ENCODE measurements at places on chromosomes 2 and 18. TPM values are rescaled to one million over a fixed set of nuclear protein-coding genes. Genes with fewer than 3 reads are reported as not detected.
A peak's percentile ranks its signal among the peaks of the same experiment; 100 is the strongest.

- DNase-seq, result no peak
- H3K36me3 ChIP-seq, result no peaks in the 10 kb centered on the region
- H3K4me1 ChIP-seq, result no peaks in the 10 kb centered on the region
- H3K27ac ChIP-seq, result no peak overlapping the region
- H3K4me3 ChIP-seq, result no peak overlapping the region
Observed at GRCh38 chr2:127577503-127577902, 42.0 kb downstream of the MYO7B start.

- no peak overlapping the region for H3K4me3 ChIP-seq
- H3K27ac ChIP-seq, result no peak overlapping the region
- DNase-seq, result no peak
- H3K4me1 ChIP-seq, result no peaks in the 10 kb centered on the region
- no peaks in the 10 kb centered on the region for H3K36me3 ChIP-seq
Observed at GRCh38 chr2:149119368-149119767, 80.9 kb downstream of the LYPD6B start.

DNA sequence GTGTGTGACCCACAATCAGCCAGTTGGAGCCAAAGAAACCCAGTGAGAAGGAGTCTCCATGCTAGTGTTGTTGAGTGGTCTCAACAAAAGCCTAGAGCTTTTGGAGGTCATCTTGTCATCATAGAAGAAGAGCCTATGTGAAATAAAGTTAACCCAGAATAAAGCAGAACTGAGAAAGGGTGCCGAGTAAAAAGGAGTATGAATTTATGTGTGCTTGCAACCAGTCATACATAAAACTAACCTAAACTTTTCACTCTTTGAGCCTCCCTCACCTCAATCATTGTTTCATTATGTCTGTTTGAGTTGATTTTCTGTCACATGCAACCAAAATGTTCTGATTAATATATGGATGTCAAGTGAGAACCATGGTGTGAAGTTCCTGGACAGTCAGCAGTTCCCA, 599.3 kb upstream of the ZEB2 start:
- no peaks in the 10 kb centered on the region for H3K4me1 ChIP-seq
- no peak overlapping the region for H3K27ac ChIP-seq
- no peaks in the 10 kb centered on the region for H3K36me3 ChIP-seq
- no peak for DNase-seq

GRCh38 chr2:61898810-61899209, 6.7 kb upstream of the COMMD1 start:
- DNase-seq, result no peak

DNA sequence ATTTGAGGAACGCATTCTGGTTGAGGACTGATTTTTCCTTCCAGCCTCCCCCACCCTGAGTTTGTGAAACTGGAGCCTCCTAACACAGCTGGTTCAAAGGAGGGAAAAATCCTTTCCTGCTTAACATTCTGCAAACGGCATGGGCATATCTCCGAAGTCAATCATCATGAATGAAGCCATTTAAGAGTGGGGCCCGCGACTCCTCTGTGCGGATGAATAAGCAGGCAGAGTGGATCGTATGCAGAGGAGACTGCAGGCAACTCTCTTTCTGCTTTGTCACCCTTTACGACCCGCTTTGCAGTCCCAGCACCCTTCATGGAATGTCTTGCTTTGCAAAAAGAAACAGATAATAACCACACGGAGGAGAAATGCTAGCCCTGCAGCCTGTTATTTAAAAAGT, 305.2 kb downstream of the CLIP4 start:
- no peak overlapping the region for H3K27ac ChIP-seq
- DNase-seq, result no peak
- H3K36me3 ChIP-seq, result no peaks in the 10 kb centered on the region

The KCNF1 gene
- not detected for total RNA-seq

GRCh38 chr2:221189431-221190067, 382.6 kb downstream of the EPHA4 start:
- no peak overlapping the region for H3K27ac ChIP-seq
- no peak for DNase-seq
- no peaks in the 10 kb centered on the region for H3K27me3 ChIP-seq
- H3K36me3 ChIP-seq, result no peaks in the 10 kb centered on the region
- H3K4me3 ChIP-seq, result no peak overlapping the region

The STARD6 gene
- total RNA-seq, result not detected

The CDH20 gene
- total RNA-seq, result not detected

The SLC11A1 gene
- total RNA-seq, result 0.26 TPM

DNA sequence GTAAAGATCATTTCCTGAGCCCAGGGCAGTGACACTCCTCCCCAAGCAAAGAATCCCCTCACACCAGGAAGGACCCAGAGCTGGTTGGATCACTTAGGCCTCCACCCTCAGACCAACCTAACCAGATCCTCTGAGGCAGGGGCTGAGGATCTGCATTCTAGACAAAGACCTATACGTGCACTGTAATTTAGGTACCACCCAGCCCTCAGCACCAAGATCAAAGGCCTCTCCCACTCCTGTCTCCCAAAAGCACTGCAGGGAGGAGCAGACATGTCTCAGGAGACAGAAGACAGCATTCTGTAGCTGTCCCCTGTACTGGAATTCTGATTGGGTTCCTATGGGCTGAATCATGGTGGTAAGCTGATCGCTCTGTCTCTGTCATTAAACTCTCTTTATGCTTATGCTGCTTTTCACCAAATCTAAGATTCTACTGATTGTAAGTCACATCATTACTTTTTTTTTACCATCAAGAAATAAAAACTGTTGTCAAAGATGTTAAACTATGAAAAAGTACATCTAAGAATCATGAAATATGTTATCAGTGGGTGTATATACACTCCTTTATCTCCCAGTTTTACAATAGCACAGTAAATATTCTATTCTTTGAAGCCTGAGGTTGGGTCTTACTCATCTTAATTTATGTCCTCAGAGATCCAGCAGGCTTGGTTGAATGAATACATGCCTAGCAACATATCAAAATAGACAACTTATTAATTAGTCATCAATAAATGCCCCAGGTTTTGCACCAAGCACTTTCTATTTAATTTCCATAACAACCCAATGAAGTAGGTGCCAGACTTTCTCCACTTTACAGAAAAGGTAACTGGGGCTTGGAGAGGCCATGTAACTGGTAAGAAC, 28.3 kb downstream of the MCFD2 start:
- H3K4me1 ChIP-seq, result peaks cover 6% of the 10 kb centered on the region
- no peaks in the 10 kb centered on the region for H3K27me3 ChIP-seq
- no peak overlapping the region for H3K4me3 ChIP-seq
- no peak for DNase-seq

DNA sequence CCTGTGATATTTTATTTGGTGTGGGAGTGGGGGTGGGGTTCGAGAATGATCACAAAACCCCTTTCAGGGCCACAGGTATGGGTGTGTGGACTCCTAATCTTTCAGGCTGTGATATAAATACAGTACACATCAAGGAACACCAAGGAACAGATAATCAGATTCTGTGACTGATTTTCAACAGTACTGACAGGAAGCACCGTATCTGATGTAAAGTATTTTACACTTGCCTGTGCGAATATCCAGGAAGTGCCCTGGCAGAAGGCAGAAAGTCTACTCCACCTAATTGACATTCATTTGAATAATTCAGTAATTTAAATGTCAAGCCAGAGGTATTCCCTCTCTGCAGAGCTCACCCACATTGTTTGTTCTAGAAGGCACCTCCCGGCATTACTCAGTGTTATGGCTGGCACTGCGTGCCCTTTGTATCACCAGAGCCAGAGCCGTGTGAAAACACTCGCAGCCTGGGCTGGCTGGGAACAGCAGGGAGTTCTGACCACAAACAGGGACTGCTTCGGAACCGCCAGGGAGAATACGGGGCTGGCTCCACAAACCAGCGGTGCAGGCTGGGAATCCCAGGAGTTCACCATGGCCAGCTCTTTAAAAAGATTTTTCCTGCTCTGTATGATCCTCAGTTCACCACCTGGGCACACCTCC, 91.8 kb downstream of the ACVR1 start:
- DNase-seq, result no peak
- no peak overlapping the region for H3K4me3 ChIP-seq
- no peaks in the 10 kb centered on the region for H3K4me1 ChIP-seq
- no peaks in the 10 kb centered on the region for H3K27me3 ChIP-seq
- no peaks in the 10 kb centered on the region for H3K36me3 ChIP-seq
- H3K27ac ChIP-seq, result no peak overlapping the region

The OR6B2 gene
- not detected for total RNA-seq

- no peaks in the 10 kb centered on the region for H3K36me3 ChIP-seq
- H3K4me1 ChIP-seq, result no peaks in the 10 kb centered on the region
- H3K27ac ChIP-seq, result no peak overlapping the region
- no peak overlapping the region for H3K4me3 ChIP-seq
Observed at GRCh38 chr2:97926946-97927345, 68.8 kb downstream of the TMEM131 start.

GRCh38 chr2:120934574-120935338, 199.1 kb downstream of the GLI2 start:
- H3K36me3 ChIP-seq, result no peaks in the 10 kb centered on the region
- peaks cover 20% of the 10 kb centered on the region for H3K4me1 ChIP-seq
- H3K27ac ChIP-seq, result peak overlapping the region; percentile 51

DNA sequence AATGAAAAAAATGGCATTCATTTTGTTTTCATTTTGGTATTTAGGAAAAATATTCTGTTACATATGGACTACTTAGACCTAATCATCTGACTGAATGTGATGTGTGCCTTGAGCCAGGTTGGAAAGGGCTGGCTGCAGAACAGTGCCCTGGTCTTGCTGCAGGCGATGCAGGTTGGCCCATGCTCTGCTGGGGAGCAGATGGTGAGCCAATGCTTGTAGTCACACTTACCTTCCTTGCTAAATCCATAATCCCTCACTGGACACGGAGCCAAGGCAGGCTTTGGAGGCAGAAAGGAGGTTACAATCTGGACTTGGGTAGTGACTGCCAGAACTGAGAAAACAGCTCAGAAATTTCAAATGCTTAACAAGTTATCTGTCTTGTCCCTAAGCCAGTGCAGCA, 228.7 kb downstream of the ARHGAP15 start:
- H3K4me1 ChIP-seq, result no peaks in the 10 kb centered on the region
- no peaks in the 10 kb centered on the region for H3K36me3 ChIP-seq
- no peak for DNase-seq
- no peaks in the 10 kb centered on the region for H3K27me3 ChIP-seq
- H3K27ac ChIP-seq, result no peak overlapping the region

GRCh38 chr2:134466141-134466540, 212.3 kb downstream of the MGAT5 start:
- H3K4me3 ChIP-seq, result no peak overlapping the region
- H3K4me1 ChIP-seq, result no peaks in the 10 kb centered on the region
- no peaks in the 10 kb centered on the region for H3K36me3 ChIP-seq
- DNase-seq, result no peak

GRCh38 chr2:215693193-215693998, 257.5 kb upstream of the FN1 start:
- no peaks in the 10 kb centered on the region for H3K36me3 ChIP-seq
- peak; percentile 38 for DNase-seq
- H3K4me1 ChIP-seq, result peaks cover 13% of the 10 kb centered on the region
- no peaks in the 10 kb centered on the region for H3K27me3 ChIP-seq
- H3K27ac ChIP-seq, result peak overlapping the region; percentile 82

GRCh38 chr2:29351916-29352591, 236.8 kb downstream of the CLIP4 start:
- no peak overlapping the region for H3K4me3 ChIP-seq
- H3K27ac ChIP-seq, result no peak overlapping the region
- H3K4me1 ChIP-seq, result no peaks in the 10 kb centered on the region
- DNase-seq, result no peak
- no peaks in the 10 kb centered on the region for H3K27me3 ChIP-seq

DNA sequence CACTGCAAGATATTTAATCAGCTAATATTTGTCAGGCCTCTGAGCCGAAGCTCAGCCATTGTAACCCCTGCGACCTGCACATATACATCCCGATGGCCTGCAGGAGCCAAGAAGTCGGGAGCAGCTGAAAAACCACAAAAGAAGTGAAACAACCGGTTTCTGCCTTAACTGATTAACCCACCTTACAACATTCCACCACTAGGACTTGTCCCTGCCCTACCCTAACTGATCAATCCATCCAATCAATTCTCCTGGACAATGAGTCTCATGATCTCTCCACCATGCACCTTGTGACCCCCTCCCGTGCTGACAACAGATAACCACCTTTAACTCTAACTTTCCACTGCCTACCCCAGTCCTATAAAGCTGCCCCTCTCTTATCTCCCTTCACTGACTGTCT, 945.4 kb upstream of the GYPC start:
- DNase-seq, result no peak
- no peak overlapping the region for H3K27ac ChIP-seq
- no peaks in the 10 kb centered on the region for H3K27me3 ChIP-seq
- no peaks in the 10 kb centered on the region for H3K4me1 ChIP-seq

The ABCB11 gene
- total RNA-seq, result 0.29 TPM

The REG1A gene
- total RNA-seq, result not detected

DNA sequence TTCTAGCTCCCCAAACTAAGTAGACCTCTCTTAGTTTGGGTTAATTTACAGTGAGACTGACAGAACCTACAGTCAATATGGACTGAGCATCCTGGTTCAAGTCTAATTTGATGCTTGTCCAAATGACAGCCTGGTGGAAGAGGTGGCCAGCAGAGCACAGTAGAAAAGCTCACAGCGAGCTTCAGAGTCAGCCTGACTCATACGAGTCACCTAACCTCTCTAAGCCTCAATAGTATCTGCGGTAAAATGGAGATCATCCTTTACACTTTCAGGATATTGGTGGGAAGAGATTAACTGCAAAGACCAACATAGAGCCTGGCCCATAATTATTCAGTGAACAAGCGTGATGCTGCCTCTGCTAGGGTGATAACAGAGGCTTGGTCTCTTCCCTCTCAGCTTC, 54.5 kb downstream of the DOCK10 start:
- DNase-seq, result no peak
- no peaks in the 10 kb centered on the region for H3K36me3 ChIP-seq
- no peaks in the 10 kb centered on the region for H3K4me1 ChIP-seq

- peak overlapping the region; percentile 63 for H3K4me3 ChIP-seq
- DNase-seq, result no peak
- peak overlapping the region; percentile 73 for H3K27ac ChIP-seq
- no peaks in the 10 kb centered on the region for H3K36me3 ChIP-seq
Observed at GRCh38 chr2:96763511-96764252, 3.0 kb downstream of the CNNM4 start.

The SCN9A gene
- 1.5 TPM for total RNA-seq

DNA sequence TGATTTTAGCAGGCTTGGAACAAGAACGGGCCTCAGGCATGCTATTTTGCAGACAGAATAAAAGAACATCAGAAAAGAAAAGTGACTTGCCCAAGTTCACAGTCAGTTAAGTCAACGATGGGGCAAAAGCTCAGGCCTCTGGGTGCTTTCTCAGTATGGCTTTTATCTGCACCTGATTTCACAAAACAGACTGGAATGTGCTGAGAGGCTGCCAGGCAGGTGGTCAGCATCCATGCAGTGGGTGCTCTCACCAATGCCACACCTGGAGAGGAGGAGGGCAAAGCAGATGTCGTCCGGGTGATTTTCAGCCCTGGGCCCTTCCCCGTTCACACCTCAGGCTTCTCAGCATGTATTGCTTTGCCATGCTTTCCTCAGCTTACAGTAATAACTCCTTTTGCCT, 854.6 kb downstream of the RNF144A start:
- no peak overlapping the region for H3K4me3 ChIP-seq
- DNase-seq, result no peak
- no peaks in the 10 kb centered on the region for H3K4me1 ChIP-seq
- H3K27ac ChIP-seq, result no peak overlapping the region

GRCh38 chr2:223760838-223761502, 76.4 kb downstream of the AP1S3 start:
- H3K27me3 ChIP-seq, result no peaks in the 10 kb centered on the region

The DSG2 gene
- total RNA-seq, result 25.0 TPM

GRCh38 chr2:15773204-15773603, 167.1 kb upstream of the MYCN start:
- H3K36me3 ChIP-seq, result no peaks in the 10 kb centered on the region
- DNase-seq, result no peak
- H3K27me3 ChIP-seq, result no peaks in the 10 kb centered on the region
- H3K4me3 ChIP-seq, result no peak overlapping the region

The IL1RL1 gene
- 4.1 TPM for total RNA-seq
